Activated naive CD4-positive, alpha-beta T cell treated with anti-CD3 and anti-CD28 coated beads for 36 hours (primary cell): ENCODE measurements at places on chromosomes 4 and X. TPM values are rescaled to one million over a fixed set of nuclear protein-coding genes. Genes with fewer than 3 reads are reported as not detected.

Gene FAT1
- 0.02 TPM for total RNA-seq

Gene MAGED4
- total RNA-seq, result not detected

Gene RPS6KA6
- 0.02 TPM for total RNA-seq

Gene COMMD8
- 29.6 TPM for total RNA-seq

Gene ENAM
- not detected for total RNA-seq

Gene ASB11
- not detected for total RNA-seq

Gene IL1RAPL1
- not detected for total RNA-seq

Gene SLC7A11
- total RNA-seq, result 3.2 TPM

Gene SLC49A3
- total RNA-seq, result not detected
